ENCODE measurements at places on chromosomes 3 and 15.

DNA sequence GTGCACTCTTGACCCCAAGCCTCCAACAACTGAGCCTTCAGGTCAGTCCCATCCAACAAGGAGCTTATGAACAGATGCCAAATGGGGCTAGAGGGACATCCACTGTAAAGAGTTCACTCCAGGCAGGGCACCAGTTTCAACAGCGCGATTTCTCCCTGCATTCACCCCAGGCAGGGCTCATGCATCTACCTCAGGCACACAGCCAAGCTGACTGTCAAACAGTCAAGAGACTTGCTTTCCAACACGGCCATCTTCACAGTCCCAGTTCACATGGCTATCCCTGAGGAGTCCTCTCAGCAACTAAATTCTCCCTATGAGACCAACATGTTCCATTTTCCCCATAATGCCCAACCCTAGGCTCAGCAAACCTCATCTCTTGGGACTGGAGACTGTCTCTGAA is 17.7 kb downstream of the SLC25A20 start:
- no peak for DNase-seq

- DNase-seq, result no peak
Observed at GRCh38 chr3:47991341-47991740, 24.9 kb downstream of the MAP4 start.

DNA sequence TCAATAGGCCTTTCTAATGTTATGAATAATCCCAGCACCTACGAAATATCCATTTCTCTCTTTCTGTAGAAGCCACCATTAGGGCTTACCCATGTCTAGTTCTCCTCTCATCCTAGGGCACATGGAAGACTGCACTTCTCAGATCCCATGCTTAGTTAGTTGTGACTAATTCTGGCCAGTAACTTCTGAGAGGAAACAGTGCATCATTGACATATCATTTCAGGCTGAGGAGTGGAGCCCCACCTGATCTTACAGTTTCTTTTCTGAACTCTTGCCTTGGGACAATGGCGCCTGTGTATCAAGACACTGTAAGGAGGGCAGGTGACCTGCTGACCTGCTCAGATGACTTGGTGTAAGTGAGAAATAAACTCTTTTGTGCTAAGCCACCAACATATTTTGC is 39.4 kb upstream of the TBL1XR1 start:
- DNase-seq, result no peak

DNA sequence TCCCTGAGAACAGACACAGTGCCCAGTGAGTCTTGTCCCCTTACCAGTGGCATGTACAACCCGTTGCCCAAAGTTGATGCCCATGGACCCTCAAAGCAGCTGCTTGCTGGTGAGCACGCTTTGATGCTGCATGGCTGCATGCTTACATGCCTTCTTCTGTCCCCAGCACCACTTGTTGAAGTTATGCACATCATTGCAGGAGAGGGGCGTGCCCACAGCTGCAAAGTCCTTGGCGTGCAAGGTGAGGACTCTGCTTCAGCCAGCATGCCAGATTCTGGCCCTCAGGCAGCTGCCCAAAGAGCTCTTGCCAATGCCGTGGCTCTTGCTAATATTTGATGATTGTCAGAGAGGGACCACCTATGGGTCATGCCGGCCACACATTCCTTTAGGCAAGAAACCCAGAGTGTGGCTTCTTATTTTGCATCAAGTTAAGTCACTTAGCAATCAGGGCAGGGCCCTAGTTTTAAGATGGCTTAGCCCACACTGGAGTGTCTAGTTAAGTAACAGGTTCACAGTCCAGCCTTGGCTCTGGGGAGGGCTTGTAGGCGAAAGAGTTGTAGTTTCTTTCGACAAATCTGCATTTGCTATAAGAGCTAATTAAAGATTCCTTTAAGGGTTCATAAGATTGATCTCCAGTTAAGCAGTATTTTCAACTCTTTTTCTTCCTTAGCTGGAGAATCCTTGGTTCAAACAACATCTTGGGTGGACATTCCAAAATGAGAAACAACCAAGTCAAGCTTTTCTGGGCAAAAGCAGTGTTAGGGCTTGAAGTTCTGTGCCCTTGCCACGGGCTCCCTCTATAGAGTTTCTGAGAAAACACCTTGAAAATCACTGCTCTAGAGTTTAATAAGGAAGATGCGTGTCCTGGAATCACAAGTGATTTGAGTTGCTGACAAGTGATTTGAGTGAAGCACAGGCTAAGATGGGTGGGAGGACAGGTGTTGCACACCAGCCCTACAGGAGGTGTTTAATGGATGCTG is 128.6 kb downstream of the SLCO3A1 start:
- no peak for DNase-seq

DNA sequence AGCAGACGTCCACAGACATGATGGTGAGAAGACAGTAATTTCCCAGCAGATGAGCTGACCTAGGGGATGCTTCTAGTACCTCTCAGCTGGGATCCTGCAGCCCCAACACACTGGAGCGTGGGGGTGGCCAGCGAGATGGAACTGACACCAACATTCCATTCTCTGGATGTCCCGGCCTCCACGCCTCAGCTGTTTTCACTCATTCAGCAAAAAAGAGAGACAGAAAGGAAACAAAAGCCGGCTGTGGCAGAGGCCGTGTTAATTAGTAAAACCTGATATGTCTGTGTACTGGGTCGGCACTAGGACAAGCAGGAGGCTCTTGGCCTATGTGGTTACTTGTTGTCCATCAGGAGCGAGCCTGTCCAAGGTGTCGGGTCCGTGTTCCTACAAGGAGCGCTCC is 82.6 kb upstream of the MYZAP start:
- peak; percentile 47 for DNase-seq

GRCh38 chr3:179852142-179852905 is 184.4 kb downstream of the PEX5L start:
- DNase-seq, result no peak

DNA sequence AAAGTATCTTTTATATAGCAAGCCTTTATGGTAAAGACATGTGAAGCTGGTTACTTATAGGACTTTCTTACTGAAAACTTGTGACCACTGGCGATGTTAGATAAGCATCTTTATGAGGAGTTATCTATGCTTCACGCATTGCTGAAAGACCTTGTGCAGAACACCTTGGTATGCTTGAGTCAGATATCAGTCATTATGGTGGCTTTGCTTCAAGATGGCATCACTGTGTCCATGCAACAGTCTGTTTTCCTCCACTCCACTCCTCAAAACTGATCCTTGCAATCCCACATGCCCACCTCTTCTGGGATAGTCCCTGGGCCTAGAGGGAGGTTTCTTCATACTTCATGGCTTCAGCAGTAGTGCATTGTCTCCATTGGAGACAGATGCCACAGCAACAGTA is 656.3 kb downstream of the ZNF385D start:
- DNase-seq, result no peak

DNA sequence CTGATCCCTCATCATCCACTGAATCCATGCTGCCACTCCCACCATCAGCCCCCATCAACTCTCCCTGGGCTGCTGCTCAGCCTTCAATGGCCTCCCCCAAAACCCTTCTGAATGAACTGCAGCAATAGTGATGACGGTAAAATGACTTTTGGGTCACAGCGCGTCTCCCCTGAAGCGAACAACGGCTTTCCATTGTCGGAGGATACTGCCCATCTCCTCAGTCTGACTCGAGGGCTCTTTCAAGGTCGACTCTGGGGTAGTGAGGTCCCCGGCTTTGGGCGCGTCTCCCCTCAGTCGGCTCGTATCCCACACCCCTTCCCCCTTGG is 57.2 kb upstream of the ZBTB38 start:
- DNase-seq, result no peak

DNA sequence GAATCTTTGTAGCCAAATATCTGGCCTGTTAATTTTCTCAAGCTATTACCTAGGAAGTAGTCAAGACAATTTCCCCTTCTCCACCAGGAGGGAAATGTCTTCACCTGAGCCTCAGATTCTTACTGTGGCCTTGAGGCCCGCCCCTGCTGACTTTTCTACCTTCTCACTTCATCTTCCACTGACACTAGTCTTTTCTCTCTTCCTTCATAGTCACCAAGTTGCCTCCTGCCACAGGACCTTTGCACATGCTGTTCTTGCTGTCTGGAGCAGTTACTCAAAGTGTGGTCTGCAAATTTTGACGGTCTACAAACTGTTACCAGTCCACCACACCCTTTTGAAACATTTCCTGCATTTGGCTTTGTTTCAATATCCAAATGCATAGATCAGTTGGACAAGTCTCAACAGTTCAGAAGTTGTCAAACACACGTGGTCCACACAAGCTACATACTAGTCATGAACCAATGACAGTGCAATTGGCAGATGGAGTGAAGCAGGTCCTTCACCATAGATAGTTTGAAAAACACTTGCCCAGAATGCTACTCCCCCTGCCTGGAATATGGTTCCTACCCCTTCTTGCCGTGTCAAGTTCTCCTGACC is 100.5 kb downstream of the OSBPL10 start:
- no peak for DNase-seq

DNA sequence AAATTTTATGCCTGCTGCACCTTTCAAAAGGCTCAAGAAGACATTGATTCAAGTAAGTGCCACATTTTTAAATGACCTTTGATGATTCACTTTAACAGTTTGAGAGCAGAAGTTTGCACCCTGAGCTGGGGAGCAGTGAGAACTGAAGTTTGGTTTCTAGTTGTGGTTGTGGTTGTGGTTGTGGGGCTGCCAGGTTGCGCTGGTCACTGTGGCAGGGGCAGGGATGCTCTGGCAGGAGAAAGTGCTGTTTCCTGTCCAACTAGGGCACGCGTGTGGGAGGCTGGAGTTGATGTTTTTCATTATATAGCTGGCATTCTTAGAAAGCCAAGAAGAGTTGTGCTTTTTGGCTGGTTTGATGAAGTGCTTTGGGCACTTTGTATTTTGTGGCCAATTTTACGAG is 339.7 kb upstream of the NR2F2 start:
- no peak for DNase-seq

- DNase-seq, result no peak
Observed at GRCh38 chr3:22704571-22705354, 498.4 kb upstream of the UBE2E2 start.

DNA sequence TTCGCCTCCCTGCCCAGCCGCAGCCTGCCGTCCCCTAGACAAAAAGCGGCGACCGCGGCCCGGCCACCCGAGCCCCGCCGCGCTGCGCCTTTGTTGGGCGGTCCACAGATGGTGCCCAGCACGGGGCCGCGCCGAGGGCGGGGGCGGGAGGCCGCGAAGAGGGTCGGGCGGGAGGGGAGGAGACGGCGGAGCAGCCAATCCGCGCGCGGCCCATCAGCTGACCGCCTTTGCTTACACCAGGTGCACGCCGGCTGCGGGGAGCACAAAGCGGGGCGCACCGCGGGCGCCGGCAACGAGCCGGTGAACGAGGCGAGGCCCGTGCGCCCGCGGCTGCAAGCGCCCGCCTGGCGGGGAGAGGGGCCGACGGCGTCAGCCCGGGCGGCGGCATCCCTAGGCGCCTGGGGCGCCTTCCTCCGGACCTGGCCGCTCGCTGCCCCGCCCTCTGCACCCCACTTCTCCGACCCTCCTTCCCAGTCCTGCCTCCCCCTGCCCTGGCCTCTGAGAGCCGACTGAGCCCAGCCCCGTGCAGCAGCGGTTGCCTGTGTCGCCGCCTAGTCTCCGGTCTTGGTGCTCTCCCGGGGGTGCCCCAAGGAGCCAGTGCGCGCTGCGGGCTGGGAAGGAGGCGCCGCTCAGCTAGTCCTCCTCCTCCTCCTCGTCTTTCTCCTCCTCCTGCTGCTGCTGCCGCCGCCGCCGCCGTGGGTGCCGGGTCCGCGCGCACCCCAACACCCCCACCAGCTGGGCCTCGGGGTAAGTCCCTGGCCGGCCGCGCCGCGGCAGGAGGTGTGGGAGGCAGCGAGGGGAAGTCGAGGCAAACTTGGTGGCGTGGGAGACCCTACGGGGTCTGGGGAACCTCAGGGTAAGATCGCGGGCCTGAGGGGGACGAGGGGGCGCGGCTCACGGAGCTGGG is at the start of gene LRRN1:
LRRN1 (plus strand) TSS at position 259 of the 907 bp plus-strand sequence. CDS start 45,211 bp downstream, outside the sequence.
- peak; percentile 90 for DNase-seq

DNA sequence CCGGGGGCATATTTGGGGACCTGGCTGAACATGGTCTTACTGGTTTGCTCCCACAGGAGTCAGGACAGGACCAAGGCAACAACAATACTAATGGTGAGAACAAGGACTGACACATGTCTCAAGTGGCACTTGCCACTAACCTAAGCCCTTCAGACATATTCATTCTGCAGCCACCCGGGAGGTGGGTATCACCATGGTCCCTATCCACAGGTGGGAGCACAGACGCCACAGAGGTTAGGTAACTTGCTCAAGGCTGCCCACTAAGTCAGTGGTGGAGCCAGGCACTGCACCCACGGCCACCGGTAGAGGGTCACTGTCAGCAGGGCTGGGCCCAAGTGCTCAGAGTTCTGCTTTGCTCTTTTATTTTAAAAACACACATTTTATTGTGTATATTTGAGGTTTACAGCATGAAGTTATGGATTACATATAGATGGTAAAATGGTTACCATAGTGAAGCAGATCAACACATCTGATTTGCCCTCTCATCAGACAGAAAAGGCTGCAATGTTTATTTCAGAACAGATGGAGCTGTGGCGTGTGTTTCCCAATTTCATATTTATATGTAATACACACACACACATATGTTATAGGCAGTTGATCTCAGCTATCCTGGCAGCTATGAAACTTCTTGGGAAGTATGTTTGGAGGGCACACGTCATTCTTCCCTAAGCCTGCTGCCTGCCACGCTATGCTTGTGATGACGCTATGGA is 30.0 kb upstream of the SLC41A3 start:
- no peak for DNase-seq

- no peak for DNase-seq
Observed at GRCh38 chr3:88311826-88312225, 162.1 kb downstream of the C3orf38 start.

- DNase-seq, result no peak
Observed at GRCh38 chr3:4740397-4741105, 238.7 kb upstream of the BHLHE40 start.

DNA sequence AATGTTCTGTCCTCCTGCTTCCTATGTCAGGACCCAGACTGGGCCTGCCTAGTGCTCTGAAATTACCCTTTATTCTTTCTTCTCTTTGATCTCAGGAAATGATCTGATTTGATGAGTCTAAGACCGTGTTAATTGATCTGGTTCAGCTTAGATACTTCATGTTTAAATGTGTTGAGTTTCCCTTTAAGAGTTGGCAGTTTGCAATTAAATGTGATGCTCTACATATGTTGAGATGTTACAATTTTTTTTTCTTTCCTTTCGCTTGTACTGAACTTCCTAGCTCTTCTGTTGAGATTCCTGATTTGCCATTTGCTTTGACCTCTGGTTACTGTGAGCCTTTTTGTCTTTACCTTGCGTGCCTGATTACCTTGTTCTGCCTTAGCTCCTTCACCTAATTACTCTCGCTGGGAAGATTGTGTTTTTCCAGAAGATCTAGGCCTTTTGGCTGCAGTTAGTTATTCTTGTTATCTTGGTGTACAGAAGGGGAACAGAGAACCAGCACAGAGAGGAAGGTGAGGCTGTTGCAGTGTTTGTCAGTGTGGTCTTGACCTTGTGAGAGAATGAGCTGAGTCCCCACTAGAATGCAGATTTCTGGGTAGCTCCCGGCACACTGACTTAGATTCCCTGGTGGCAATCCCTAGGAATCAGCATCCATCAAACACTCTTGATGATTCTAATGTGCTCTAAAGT is 203.6 kb downstream of the EDEM1 start:
- no peak for DNase-seq

DNA sequence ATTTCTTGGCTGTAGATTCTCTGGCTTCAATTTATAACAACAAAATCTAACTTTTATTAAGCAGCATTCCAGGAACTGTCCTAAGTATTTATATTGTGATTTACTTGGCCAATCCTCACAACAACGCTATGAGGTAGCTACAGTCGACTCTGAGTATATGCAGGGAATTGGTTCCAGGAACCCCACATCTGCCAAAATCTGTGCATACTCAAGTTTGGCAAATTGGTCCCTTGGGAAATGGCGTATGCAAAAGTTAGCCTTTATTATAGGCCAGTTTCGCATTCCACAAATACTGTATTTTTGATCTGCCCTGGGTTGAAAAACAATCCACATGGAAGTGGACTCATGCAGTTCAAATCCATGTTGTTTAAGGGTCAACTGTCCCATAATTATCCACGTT is 53.9 kb downstream of the RAP2B start:
- DNase-seq, result no peak
